ENCODE measurements at places on chromosomes 2 and 18.

DNA sequence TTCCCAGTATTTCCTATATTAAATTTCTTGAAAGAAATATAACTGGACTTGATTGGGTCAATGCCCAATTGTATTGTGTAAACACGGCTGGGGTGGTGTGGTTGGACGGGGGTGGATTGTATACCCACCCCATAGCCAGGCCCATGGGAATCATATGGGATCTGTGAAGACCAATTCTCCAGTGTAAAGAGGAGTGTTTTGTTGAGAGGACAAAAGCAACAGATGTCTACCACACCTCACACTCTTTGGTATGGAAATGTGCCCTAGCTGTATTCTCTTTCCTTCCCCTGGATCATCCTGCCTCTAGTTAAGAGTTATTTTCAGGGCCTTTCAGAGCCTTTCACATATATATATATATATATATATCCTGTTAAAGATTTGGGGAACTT is 57.5 kb upstream of the TGIF1 start:
- no peak for DNase-seq

DNA sequence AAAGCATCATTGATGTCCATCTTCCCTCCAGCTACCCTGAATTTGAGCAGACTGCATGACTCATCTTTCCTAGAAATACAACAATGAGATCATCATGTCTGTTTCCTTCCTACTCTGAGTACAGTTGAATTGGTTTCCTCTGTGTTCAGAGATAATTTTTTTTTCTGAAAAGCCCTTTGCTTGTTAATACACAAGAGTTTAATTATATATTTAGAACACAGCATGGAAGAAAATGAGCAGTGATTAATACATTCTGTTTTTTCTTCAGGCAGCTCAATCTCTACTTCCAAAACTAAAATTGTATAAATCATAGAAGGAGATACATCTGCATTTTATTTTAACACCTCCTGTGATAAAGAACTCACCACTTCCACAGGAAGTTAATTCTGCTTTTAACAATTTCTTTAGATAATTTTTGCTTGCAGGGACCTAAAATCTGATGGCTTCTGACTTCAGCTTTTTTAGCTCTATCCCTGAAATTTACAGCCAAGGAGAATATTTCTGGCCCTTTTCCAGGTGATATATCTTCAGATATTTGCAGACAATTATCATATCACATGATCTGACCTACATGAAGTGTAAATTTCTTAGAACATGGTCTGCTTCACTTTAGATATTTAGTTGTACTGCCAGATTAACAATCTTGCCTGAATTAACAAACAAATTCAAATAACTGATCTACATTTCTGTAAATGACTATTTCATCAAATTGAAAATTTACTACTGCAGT is 249.0 kb downstream of the TRIB2 start:
- no peak for DNase-seq

- no peak for DNase-seq
Observed at GRCh38 chr18:111306-112014, 46.9 kb upstream of the USP14 start.

DNA sequence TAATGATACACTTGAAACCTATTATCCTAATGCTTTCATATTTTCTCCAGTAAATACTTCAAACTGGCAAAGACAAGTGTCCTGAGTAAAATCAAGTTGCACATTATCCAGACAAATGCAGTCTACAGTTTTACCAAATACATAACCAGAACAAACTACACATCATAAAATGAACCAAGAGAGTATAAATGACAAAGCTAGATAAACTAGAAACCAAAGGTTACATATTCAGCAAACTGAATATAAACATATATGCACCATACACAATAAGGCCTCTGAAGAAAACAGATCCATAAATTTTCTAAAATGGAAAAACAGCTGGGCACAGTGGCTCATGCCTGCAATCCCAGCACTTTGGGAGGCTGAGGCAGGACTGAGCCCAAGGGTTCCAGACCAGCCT is 47.0 kb downstream of the HYCC2 start:
- DNase-seq: no peak

DNA sequence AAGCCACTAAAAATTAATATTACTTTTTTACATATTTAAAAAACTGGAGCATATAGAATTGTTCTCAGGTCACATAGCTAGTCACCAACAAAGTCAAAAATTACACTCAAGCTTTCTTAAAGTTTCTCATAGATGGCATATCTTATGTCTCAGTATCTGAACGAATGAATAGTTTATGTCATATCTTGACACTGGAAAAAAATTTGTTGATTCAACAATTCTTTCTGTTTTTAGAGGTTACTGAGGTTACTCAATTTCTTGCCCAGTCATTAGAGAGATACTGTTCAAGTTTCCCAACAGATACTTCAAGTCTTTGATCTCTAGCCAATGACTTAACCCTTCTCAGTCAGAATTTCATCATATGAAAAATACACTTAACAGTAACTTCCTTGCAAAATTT is 113.1 kb upstream of the XIRP2 start:
- no peak for DNase-seq

DNA sequence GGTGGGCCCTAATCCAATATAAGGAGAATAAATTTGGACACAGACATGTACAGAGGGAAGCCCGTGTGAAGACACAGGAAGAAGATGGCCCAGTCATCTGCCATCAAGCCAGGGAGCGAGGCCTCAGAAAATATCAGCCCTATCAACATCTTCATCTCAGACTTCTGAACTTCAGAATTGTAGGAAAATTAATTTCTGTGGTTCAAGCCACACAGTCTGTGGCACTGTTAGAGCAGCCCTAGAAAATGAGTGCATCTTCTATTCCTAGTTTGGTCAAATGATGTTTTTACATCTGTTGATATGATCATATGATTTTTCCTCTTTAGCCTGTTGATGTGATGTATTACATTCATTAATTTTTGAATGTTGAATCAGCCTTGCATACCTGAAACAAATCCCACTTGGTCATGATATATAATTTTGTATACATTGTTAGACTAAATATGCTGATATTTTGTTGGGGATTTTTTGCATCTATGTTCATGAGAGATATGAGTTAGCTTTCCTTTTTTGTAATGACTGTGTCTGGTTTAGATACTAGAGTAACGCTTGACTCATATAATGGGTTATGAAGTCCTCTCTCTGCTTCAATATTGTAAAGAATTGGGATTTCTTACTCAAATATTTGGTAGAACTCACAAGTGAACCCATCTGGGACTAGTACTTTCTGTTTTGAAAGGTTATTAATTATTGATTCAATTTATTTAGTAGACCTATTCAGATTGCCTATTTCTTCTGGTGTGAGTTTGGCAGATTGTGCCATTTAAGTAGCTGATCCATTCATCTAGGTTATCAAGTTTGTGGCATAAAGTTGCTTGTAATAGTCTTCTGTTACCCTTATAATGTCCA is 451.4 kb downstream of the EIPR1 start:
- DNase-seq: no peak

DNA sequence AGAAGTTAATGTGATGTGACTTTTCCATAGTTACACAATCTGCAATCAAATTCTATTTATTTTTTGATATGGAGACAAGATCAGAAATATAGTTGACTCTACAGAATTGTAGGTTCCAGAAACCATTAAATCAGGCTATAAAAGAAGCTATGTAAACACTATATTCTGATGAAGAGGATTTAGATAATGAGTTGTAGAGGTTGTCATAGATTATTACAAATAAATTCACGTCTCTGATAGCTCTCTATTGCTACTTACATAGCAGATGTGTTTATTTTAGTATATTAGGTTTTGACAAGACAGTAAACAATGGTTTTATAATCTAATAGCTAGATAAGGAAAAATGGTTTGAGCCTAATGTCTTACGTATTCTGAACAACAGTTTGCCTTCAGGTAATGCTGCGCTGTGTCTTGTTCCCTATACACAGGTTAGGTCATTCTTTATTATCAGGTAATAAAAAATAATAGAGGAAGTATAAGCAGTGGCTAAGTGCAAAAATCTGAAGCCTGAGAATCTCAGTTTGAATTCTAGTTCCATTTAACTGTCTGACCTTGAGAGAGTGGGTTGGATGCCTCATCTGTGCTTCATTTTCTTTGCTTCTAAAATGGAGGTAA is 93.4 kb downstream of the PPP1R1C start:
- DNase-seq: no peak

- no peak for DNase-seq
Observed at GRCh38 chr2:33577668-33578067, 21.4 kb downstream of the FAM98A start.

- DNase-seq: peak; percentile 71
Observed at GRCh38 chr2:120825370-120826259, 89.9 kb downstream of the GLI2 start.

DNA sequence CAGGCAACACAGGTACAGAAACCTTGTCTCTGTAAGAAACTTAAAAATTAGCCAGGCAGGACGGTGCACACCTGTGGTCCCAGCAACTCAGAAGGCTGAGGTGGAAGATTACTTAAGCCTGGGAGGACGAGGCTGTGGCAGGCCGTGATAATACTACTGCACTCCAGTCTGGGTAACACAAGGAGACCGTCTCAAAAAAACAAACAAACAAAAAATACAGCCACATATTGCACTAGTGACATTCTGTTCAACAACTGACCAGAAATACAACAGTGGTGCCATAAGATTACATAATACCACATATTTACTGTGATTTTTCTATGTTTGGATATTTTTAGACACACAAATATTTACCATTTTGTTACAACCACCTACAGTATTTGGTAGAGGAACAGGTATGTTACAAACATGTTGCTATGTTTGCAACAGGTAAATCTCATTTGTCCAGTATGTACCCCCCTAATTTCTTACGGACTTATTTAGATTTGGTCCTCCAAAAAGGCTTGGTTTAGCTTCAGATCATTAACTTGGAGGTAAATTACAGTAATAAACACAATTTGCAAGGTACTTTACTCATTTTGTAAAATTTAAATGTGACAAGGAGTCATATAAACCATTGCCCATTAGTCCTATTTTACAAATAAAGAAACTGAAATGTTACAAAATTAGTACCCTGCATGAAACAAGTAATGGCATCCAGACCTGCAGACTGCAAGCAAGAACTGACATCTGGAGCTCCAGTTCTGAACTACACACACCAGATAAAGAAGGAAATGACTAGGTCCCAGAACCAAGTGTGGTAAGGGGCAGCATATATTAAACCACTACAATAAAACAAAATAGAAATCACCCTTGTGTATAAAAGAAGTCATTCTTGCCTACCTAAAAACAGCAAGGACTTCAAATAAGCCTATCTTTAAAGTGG is 36.8 kb downstream of the TRIP12 start:
- no peak for DNase-seq

- DNase-seq: no peak
Observed at GRCh38 chr2:190582736-190583506, 48.4 kb upstream of the NEMP2 start.

DNA sequence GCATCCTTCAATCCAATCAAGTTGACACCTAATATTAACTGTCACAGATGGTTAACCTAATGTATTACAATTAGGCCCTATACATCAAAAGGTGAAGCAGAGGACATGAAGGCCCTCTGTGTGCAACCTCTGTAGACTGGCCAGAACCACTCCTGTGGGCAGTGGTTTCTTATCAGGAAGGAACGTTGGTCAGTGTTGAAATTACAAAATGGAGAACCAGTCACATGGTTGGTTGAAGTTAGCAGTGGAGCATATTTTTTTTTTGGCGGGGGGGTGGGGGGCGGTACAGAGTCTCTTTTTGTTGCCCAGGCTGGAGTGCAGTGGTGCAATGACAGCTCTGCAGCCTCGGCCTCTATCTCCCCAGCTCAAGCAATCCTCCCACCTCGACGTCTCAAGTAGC is 19.8 kb downstream of the RNU2-63P start:
- no peak for DNase-seq

GRCh38 chr2:128292599-128293425 is 25.9 kb downstream of the HS6ST1 start:
- no peak for DNase-seq

- no peak for DNase-seq
Observed at GRCh38 chr2:128306931-128307460, 11.7 kb downstream of the HS6ST1 start.

DNA sequence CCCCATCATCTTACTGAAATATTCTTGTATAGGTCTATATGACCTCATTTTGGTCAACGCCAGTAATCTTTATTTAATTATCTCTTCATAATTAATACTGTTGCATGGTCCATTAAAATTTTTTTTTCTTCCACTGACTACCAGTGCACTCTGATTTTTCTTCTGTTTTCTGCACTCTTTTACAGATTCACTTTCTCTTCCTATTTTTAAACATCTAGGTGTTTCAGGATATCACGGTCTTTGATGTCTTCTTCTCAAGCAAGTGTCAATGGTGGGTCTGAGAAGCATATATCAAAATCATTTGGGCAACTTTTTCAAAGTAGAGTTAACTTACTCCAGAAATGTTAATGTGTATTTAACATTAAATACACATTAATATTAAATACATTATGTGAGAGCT is 51.4 kb downstream of the CCDC141 start:
- no peak for DNase-seq

- no peak for DNase-seq
Observed at GRCh38 chr2:170162271-170162632, 15.7 kb upstream of the MYO3B start.

GRCh38 chr2:188256420-188256819 is 35.3 kb upstream of the GULP1 start:
- no peak for DNase-seq

DNA sequence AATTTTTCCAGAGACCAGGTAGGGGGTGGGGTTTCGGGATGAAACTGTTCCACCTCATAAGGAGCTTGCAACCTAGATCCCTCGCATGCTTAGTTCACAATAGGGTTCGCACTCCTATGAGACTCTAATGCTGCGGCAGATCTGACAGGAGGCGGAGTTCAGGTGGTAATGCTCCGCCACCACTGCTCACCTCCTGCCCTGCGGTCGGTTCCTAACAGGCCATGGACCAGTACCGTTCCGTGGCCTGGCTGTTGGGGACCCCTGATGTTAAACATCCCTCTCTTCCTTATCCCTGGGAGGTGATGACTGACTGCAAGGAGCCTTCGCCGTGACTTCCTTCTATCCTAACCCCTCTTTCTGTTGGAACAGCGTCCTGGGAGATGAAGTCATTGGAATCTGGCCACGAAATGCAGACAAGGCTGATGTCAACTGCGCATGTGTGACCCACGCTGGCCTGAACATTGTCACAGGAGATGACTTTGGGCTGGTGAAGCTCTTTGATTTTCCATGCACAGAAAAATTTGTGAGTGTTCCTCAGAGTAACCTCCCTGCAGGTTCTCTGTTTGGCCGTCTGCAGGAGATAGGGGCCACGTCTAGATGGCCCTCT is 82.4 kb downstream of the RTN4 start:
- DNase-seq: no peak

DNA sequence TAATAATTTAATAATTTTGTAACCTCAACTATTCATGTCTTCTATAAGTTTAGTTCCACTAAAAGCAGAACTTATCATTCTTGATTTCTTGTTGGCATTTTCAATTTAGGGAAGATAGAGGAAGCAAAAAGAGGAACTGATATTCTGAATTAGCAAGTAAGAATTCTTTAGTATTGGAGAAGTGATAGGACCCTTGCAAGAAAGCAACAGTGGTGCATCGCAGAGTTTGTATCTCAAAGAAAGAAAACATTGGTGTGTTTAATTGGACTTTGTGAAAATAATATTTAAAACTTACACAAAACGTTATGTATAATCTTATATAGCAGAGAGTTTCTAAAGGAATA is 36.5 kb upstream of the TNFRSF11A start:
- DNase-seq: no peak

GRCh38 chr2:86249579-86250391 is 50.5 kb downstream of the MRPL35 start:
- DNase-seq: no peak

GRCh38 chr2:224181534-224182155 is 142.6 kb upstream of the SERPINE2 start:
- DNase-seq: no peak

GRCh38 chr18:61957801-61958516 is 65.2 kb upstream of the RNF152 start:
- no peak for DNase-seq

GRCh38 chr2:147910990-147911473 is 66.2 kb downstream of the ACVR2A start:
- no peak for DNase-seq
